ENCODE measurements at places on chromosomes 2 and 18. TPM values are rescaled to one million over a fixed set of nuclear protein-coding genes. Genes with fewer than 3 reads are reported as not detected.

Gene MALL
- 4.6 TPM for total RNA-seq

DNA sequence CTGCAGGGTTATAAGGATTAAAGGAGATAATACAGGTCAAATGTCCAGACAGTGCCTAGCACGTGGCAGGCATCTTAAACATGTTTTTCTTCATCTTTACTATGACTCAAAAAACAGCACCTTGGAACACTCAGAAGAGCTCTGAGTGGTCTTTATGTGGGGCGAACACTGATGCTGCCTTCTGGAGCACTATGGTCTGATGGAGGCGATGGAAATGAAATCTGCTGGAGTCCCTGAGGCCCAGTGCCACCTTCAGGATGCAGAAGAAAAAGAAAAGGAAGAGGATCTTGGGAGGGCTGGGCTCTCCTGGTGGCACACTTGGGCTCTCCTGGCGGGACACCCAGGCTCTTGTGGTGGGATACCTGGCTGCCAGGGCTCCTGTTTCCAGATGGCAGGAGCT, 171.8 kb downstream of the EIPR1 start:
- DNase-seq, result no peak

DNA sequence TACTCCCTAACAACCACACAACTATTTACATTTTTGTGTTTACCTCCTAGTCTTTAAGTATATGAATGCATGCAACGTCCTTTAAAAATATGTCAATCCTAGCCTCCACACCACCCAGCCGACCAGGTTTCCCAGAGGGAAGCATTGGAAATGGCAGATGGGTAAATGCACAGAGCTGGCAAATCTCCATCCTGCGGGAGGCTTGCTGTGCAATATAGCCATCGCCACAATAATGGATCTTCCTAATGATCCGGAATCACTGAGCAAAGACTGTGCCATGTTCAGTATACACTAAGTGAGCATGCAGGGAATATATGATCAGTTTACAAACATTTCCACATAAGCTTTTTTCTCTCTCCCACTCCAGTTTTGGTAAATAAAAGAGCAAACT, 131.8 kb downstream of the NEDD4L start:
- no peak for DNase-seq

DNA sequence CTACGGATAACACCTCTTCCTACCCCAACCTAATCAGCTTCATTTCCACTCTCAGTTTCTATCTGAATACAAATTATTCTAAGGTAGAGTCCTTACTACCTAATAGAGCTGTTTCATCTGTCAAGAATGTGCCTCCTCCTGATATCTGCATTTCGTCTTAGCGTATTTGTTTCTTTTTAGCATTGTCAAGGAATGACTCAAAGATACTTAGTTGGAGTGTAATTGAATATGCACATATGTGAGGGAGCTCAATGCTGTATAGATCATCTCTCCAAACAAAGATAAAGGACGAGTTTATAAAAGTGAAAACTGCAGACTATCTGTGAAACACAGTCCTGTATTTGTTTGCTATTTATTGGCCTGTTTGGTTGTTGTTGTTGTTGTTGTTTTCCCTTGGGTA, 2059.4 kb upstream of the CELF4 start:
- DNase-seq, result no peak

GRCh38 chr2:234852941-234853340, 98.9 kb upstream of the SH3BP4 start:
- DNase-seq, result no peak

GRCh38 chr2:100940240-100940639, 61.8 kb upstream of the RPL31 start:
- no peak for DNase-seq

DNA sequence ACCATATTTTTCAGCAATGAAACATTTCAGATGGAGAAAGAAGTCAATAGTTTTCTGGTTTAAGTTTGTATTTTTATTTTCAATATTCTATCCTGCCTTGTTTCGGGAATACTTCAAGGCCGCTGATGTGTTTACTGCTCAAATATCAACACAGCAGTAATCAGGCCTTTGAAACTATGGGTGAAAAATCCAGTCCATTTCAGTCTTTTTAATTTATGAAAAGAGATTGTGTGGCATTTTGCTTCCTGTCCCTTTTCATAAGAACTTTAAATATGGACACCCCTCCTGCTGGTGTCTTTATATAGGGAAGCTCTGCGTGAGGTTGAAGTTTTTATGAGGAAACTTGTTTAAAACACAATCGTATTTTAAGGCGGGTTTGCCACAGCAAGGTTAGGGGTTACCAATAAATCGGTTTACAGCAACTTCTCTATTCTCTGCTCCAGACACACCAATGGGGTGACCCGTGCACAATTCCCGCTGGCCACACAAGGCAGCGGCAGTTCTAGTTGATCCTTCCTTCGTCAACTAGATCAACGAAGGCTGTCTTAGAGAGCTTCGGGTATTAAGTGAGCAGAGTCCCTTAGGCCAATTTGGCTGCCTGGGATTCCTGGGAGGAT, 1.2 kb upstream of the TANC1 start:
- DNase-seq, result peak; percentile 20

Data from pancreas (tissue), 10 donors.